Stimulated activated CD4-positive, alpha-beta T cell treated with anti-CD3 and anti-CD28 coated beads, Interleukin-2, amount 100 ng/mL, for 48 hours (primary cell): ENCODE measurements at places on chromosomes 11 and 22.
A peak's percentile ranks its signal among the peaks of the same experiment; 100 is the strongest.

DNA sequence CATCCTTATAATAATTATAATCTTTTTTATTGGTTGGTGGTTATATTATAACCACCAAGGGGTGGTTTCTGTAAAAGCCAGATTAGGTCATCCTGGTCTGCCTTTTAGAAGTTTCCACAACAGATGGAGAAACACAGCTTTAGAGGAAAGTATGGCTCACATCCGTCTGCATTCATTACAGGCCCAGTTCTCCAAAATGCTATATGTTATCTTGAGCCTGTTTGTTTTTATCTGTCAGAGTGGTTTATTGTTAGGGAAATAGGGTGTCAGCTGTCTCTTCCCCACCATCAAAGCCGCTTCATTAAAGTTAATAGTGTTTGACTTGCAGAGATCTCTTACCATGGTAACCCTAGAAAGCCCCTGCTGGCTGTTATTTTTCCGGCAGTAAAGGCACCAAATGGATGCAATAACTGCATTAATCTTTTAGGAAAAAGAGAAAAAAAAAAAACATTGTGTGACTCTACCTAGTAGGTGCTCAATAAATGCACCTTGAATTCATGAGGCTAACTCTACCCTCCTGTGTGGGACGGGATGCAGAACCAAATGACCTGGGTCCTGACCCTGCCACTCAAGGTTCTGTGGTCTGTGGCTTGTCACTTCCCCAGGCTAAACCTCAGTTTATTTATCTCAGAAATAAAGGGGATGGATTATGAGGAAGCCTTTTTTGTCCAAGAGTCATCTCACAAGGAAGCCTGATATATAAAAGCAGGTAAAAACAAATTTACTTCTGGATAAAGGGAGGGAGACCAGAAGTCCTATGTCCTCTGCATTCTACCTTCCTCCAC is 118.3 kb downstream of the WT1 start:
- no peak for DNase-seq

DNA sequence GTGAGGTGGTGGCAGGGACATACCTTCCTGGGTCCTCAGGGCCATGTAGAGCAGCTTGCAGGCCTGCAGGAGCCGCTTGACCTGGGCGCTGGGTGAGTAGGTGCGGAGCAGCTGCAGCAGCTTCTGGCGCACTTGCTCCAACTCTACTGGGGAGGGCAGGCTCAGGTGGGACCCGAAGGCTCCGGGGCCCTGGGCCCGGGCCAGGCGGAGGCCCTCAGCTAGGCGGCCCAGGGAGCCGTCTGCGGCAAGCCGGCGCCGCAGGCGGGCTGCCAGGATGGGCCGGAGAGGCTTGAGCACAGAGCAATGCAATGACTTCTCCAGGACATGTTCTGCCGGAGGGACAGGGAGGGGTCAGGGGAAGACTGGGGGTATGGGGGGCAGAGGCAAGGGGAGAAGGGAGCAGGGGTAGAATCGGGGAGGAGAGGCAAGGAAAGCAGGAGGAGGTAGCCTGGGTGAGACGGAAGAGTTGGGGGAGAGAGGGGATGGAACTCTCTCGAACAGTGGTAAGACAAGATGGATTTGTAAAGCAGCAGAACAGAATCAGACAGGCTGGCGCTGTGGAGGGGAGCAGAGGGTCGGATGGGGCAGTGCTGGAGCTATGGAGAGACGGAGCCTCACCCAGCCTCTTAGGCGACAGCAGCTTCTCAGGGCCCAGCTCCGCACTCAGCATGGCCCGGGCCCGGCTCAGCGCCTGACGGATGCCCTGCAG is 2.2 kb downstream of the RIN1 start:
- DNase-seq, result no peak

GRCh38 chr11:57474017-57474802 is 13.9 kb downstream of the RTN4RL2 start:
- no peak for DNase-seq

GRCh38 chr11:10356161-10356560 is 51.3 kb downstream of the ADM start:
- no peak for DNase-seq

- no peak for DNase-seq
Observed at GRCh38 chr11:64863391-64864060, 14.9 kb downstream of the EHD1 start.

- DNase-seq, result no peak
Observed at GRCh38 chr11:88813233-88813915, 252.4 kb downstream of the GRM5 start.

- DNase-seq, result no peak
Observed at GRCh38 chr11:65417702-65418430, 4.7 kb upstream of the NEAT1 start.

GRCh38 chr22:28143961-28144745 is 225.1 kb upstream of the PITPNB start:
- DNase-seq, result no peak

DNA sequence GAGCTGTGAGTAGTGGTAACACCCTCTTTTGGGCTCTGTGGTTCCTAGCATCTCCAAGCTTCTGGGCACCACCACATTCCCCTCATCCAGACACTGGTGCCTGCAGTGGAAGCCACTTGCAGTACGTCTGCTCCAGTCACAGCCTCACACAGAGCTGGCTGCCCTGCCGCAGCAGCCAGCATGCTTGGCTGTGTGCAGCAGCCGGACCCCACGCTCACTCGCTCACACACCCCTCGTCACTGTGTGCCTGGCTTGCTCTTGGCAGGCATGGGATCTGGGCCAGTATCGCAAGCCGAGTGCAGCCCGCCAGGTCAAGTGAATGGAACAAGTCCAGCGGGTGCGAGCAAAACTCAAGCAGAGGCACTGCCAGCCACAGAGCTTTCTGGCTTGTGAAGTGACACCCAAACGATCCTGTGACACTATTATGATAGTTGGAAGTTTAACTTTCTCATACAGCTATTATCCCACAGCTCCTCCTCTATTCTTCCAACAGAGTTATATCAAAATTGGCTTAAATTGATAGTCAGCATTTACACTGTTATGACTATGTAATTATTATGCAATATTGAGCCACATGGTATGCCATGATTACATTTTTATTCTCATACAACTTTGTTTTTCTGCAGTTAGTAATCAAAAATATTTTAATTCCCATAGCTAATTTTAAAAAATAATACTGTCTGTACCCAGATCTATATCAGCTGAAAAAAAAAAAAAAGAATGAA is 89.0 kb downstream of the CCDC73 start:
- no peak for DNase-seq

DNA sequence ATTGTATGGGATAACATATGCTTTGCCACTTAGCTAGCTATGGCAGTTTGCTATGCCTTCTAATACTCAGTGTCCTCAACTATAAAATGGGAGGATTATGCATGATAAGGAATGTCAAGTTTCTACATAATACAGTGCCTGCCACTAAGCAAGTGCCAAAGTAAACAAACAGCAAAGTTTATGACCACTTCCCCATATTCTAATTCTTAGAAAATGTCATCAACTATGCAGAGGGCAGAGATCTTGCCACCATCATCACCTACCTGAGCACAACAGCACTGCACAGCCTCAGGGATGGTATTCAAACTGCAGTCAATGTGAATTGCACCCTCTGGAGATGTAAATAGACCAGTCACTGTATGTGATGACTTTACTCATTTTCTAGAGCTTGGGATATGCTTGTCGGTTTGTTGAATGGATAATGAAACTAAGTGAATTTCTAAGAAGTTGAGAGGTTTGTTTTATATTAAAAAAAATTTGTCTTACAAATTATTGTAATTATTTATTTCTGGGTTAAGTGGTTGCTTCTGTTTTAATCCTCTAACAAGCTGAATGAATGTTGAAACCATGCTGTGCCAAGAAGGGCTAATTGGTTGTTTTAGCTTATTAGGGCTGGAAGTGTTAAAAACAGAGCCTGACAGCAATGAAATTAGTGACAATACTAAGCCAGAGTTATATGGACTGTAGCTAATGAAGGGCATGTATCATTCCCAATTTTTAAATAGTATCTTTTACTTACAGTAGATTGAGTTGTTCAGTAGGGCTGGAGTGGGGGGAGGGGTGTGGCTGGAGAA is 398.4 kb downstream of the CNTN5 start:
- DNase-seq, result no peak

- DNase-seq, result no peak
Observed at GRCh38 chr11:18699848-18700261, 1.3 kb downstream of the TMEM86A start.

- peak; percentile 28 for DNase-seq
Observed at GRCh38 chr11:83004746-83005556, 66.7 kb downstream of the RAB30 start.

DNA sequence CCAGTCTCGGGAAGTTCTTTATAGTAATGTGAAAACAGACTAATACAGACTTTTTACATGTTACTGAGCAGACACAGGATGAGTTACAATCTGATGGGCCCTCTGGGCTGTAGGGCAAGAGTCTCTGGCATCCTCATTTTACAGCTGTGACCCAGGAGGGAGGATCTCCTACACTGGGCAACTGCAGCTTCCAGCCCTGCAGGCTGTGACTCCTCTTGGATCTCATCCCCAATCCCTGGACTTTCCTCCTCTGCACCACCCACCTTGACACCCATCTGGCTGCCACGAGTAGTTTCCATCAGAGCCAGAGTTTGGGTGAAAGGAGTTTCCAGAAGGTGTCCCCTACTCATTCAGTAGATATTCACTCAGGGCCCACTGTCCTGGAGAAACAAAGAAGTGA is 48.9 kb upstream of the MYEOV start:
- no peak for DNase-seq

GRCh38 chr11:75582895-75583717 is 21.1 kb downstream of the SERPINH1 start:
- DNase-seq, result peak; percentile 65

GRCh38 chr11:43130616-43131015 is 181.2 kb upstream of the API5 start:
- DNase-seq, result no peak

- no peak for DNase-seq
Observed at GRCh38 chr11:69750108-69750850, 24.9 kb downstream of the FGF4 start.

GRCh38 chr11:83671289-83671688 is 385.1 kb upstream of the CCDC90B start:
- DNase-seq, result no peak

GRCh38 chr11:95556342-95557163 is 233.0 kb downstream of the FAM76B start:
- DNase-seq, result peak; percentile 6

DNA sequence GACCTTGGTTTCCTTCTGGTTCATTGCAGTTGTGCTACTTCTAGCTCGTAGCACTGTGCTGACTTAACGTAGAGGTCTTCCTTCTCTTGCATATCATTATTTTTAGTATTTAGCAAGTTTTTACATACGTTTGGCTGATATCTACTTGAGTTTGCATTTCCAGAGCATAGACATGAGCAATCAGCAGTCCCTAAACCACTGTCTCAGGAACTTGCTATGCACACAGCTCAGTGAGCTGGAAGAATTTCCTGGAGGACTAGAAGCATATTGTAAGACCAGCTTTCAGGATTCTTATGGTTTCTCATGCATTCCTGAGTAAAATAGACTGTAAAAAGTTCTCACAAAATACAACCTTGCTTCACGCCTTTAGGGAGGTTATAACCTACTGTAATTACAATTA is 226.7 kb upstream of the PDGFD start:
- no peak for DNase-seq

DNA sequence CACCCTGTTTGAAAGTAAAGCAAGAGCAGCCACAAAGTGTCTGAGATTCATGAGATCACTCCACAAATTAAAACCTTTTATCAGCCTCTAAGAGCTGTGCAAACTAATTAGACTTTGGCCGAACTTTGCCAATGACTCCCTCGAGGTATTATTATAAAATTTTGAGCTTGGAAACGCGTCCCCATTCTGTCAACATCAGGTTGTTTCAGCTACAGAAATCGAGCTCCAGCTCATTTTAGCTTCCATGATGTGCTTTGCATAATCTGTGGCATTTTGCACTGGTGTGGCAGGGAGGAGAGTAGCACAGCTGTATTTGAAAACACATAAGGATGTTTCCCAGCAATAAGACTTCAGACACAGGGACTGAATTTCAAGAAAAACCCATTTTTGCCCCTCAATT is 872.2 kb downstream of the NTM start:
- no peak for DNase-seq

DNA sequence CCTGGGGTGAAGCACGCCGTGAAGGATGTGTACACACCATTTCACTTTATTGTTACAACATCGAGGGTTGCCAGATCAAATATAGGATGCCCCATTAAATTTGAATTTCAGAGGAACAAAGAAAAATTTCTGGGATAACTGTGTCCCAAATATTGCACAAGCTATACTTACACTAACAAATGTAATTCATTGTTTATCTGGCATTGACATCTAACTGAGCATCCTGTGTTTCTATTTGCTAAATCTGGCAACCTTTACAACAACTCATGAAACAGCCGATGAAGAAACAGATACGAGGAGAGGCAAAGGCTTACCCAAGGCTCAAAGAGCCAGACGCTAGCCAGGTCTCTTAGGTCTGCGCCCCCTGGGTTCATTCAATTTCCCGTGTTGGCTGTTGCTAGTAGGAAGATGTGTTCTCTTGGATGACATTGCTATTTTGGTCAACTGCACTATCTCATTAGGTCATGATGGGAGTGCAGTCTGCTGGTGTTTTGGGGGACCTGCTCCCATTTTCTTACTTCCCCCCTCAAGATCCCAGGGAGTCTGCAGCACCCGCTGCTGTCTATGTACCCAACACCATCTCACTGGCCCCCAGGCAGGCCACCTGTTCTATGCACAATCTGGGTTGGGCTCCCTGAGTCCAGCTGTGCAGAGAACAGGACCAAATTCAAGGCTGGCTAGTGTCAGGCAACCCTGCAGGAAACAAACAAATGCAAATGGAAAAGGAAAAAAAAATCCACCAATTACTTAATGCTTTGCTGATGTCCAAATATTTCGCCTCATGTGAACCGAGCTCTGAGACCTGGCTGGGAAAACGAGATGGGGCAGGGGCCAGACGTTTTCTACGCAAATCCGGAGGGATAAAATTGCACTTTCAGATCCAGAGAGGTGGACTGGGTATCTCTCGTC is 560.9 kb downstream of the MIAT start:
- no peak for DNase-seq

DNA sequence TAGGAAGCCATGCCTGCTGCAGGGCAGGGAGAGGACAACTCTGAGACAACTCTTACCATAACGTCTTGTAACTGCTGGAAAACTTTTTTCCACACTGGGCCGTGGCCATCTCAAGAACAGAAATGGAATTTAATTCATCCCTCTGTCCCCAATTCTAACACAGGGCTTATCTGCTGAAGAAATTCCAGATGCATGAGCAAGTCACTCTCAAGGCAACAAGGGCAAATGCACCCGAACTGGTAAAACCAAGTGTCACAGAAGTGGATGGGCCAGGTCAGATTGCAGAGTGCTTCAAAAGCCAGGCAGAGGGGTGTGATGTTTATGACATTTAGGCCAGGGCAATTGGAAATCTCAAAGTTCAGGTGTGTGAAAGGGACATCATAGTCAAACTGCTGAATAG is 7.4 kb downstream of the SMPD1 start:
- no peak for DNase-seq
